ENCODE measurements at places on chromosomes 3 and 15.

GRCh38 chr3:48931944-48932580 lies 13.4 kb downstream of the ARIH2 start:
- no peak overlapping the region for H3K4me3 ChIP-seq
- no peak for DNase-seq
- H3K27me3 ChIP-seq, result no peaks in the 10 kb centered on the region
- H3K4me1 ChIP-seq, result peaks cover 3% of the 10 kb centered on the region
- peaks cover 13% of the 10 kb centered on the region for H3K36me3 ChIP-seq

GRCh38 chr3:5347486-5347885 lies 160.0 kb downstream of the EDEM1 start:
- H3K4me3 ChIP-seq, result no peak overlapping the region
- no peak overlapping the region for H3K27ac ChIP-seq
- H3K36me3 ChIP-seq, result no peaks in the 10 kb centered on the region
- peaks cover 6% of the 10 kb centered on the region for H3K4me1 ChIP-seq
- no peak for DNase-seq

GRCh38 chr3:147614210-147614609 lies 205.0 kb downstream of the ZIC1 start:
- no peak for DNase-seq
- peaks cover 14% of the 10 kb centered on the region for H3K4me1 ChIP-seq
- H3K27ac ChIP-seq, result peak overlapping the region; percentile 56

DNA sequence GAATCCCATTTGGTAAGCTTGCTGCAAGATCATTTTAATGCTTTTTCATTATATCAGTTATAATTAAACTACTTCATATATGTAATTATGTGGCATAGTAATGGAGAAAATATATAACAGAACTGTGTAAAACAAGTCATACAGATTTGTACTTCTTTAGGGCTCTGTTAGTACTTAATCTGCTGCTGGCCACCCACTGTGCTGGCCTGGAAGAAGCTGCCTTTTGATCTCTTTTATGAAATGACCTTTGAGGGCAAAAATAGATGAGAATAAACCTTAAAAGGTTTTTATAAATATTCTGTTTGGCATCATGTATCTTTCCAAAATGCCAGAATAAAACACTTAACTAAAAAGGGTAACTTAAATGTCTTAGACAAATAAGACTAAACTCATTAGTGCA lies 262.9 kb downstream of the ZIC1 start:
- H3K27me3 ChIP-seq, result no peaks in the 10 kb centered on the region
- no peak overlapping the region for H3K4me3 ChIP-seq
- H3K27ac ChIP-seq, result no peak overlapping the region
- no peak for DNase-seq
- no peaks in the 10 kb centered on the region for H3K4me1 ChIP-seq
- no peaks in the 10 kb centered on the region for H3K36me3 ChIP-seq

DNA sequence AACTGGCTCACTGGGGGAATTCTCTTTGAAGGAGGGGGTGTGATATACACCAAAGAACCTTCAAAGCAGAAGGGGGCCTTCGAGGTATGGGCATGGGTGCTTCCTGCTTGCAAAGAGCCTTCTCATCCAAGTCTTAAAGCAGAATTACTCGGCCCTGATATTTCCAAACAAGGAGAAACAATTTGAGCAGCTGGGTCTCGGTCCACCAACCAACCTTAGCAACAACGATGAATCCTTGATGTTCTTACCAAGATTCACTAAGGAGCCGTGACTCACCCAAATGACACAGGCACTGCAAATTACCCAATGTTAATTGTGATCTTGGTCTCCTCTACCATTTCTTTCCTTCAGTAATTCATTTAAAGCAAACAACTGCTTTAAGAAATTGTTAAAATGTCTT lies 7.7 kb downstream of the HOMER2 start:
- H3K36me3 ChIP-seq, result no peaks in the 10 kb centered on the region
- H3K27ac ChIP-seq, result no peak overlapping the region
- H3K4me1 ChIP-seq, result no peaks in the 10 kb centered on the region
- no peak for DNase-seq
- H3K27me3 ChIP-seq, result peaks cover 14% of the 10 kb centered on the region

GRCh38 chr3:20040548-20041196 lies 426 bp downstream of the KAT2B start:
- H3K27me3 ChIP-seq, result no peaks in the 10 kb centered on the region
- DNase-seq, result peak; percentile 83
- H3K4me1 ChIP-seq, result peaks cover 21% of the 10 kb centered on the region
- peak overlapping the region; percentile 60 for H3K4me3 ChIP-seq

- no peaks in the 10 kb centered on the region for H3K27me3 ChIP-seq
- H3K36me3 ChIP-seq, result no peaks in the 10 kb centered on the region
- no peak for DNase-seq
- no peaks in the 10 kb centered on the region for H3K4me1 ChIP-seq
- H3K27ac ChIP-seq, result no peak overlapping the region
Observed at GRCh38 chr3:19931767-19932188, 2.2 kb downstream of the EFHB start.

Data from cardiac muscle cell (in vitro differentiated cells and primary cell).